Activated CD4-positive, alpha-beta memory T cell treated with anti-CD3 and anti-CD28 coated beads for 36 hours (primary cell): ENCODE measurements at places on chromosomes 2 and 18.

DNA sequence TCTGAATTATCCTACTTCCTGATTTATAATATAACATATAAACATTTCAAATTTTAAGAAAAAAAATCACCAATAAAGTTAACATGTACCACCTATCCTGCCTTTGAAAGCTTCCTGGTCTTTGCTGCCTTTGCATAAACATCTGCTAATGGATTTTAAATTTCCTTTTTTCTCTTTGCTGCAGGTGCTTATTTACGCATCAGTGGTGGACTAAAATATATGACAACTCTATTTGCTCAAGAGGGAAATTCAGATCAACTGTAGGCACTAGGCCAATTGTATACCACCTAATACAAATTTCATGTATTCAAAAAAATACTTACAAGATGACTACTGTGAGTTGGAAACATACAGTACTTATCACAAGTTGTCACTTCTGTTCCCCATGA, 57.2 kb downstream of the RAD51AP2 start:
- no peak for DNase-seq

DNA sequence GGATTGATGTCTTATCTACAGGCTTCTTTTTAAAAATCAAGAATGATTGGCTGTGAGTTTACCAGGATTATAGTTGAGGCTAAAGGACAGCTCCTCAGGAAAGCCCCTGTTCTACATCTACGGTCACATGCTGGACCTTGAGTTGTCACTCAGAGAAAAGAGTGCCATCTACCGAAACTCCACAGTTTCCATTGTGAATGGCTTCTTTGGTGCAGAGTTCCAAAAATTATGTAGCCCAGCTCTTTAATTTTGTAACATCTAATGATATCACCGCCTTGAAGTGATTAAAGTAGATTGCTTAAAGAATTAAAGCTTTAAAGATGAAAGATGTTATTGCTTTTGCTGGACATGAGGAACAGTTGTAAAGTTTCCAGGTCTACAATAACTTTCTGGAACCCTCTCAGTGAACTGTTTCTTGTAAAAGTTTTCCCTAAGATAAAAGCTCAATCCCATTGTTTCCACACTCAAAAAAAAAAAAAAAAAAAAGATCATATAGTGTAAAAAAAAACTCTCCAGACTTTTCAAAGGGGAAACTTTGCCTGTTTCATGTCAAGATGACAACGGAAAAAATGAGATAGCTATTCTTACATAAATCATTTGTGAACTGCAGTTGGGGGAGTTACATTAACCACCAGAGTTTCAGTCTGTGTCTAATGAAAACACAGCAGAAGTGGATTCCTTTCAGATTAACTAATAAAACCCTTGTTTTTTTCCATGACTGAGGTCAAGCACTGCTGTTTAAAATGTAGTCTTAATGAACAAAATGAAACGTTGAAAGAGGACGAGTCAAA, 4.3 kb downstream of the COL3A1 start:
- no peak for DNase-seq

DNA sequence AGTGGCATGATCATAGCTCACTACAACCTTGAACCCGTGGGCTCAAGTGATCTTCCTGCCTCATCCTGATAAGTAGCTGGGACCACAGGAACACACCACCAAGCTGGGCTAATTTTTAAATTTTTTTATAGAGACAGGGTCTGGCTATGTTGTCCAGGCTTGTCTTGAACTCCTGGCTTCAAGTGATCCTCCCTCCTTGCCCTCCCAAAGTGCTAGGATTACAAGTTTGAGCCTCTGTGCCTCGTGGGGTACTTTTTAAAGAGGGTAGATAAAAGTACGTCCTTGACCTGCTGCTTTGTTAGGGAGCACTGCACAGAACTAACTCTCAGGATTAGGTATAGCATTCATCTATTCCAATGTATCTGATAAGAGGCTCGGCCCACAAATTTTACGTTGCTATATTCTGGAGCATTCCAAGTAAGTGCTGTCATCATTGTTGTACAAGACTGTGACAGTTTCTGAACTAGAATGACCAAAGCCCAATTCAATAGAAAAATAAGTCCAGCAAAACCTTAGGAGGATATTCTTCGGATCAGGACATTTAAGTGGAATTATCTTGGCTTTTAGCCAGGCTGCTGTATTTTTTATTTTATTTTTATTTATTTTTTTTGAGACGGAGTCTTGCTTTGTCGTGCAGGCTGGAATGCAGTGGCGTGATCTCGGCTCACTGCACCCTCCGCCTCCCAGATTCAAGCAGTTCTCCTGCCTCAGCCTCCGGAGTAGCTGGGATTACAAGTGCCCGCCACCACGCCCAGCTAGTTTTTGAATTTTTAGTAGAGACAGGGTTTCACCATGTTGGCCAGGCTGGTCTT, 4.1 kb downstream of the MTCL1 start:
- DNase-seq, result no peak

GRCh38 chr2:63654959-63655358, 66.2 kb downstream of the MDH1 start:
- peak; percentile 51 for DNase-seq

DNA sequence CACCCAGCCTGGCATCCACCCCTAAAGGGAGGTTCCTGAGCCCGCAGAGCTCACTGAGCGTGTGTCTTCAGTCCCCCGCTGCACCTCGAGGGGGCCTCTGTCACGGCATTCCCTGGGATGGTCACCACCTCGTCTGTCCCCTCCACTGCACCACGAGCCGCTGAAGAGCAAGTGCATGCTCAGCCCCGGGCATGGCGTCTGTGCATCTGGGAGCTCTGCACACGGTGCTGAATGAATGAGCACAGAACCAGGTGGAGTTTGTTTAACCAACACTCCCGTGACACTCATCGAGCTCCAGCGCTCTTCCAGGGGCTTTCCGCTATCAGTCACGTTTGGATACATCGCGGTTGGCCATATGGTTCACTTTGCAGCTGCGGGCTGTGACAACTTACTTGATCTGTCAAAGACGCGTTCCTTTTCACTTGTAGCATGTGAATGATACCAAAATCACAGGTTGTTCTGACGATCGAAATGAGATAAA, 9.2 kb downstream of the ALLC start:
- no peak for DNase-seq

DNA sequence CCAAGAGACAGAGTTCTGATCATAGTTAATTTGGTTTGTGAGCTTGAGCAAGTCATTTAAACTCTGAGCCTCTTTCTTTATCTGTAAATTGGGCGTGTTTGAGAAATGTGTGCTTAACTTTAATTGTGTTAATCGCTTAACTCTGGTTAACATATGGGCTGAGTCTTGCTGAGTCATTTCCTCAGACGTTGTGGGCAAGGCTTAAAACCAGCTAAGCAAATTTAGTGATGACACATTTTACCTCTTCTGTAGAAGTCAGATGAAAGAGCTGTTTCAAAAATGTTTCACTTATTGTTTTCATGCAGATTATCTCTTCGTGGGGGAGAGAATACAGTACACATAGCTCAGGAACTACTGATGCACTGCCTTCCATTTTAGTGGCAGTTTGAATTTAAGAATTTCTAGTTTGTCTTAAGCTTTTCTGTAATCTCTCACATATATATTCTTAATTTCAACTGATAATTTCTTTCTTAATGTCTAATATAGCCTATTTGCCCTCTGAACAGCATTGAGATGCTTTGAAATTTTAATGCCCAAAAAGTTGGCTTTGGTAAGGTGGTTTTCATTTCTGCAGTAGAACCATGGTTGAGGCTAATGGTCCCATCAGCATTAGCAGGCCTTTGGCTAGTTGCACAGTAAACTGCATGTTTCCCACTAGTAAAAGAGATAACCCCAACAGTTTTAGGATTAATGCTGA, 34.9 kb downstream of the RAB10 start:
- DNase-seq, result peak; percentile 76

GRCh38 chr2:196142825-196143224, 28.6 kb downstream of the STK17B start:
- no peak for DNase-seq

- no peak for DNase-seq
Measured at GRCh38 chr18:63336366-63337099, 17.0 kb upstream of the BCL2 start.

GRCh38 chr2:43223521-43224001, 2.8 kb downstream of the ZFP36L2 start:
- no peak for DNase-seq

DNA sequence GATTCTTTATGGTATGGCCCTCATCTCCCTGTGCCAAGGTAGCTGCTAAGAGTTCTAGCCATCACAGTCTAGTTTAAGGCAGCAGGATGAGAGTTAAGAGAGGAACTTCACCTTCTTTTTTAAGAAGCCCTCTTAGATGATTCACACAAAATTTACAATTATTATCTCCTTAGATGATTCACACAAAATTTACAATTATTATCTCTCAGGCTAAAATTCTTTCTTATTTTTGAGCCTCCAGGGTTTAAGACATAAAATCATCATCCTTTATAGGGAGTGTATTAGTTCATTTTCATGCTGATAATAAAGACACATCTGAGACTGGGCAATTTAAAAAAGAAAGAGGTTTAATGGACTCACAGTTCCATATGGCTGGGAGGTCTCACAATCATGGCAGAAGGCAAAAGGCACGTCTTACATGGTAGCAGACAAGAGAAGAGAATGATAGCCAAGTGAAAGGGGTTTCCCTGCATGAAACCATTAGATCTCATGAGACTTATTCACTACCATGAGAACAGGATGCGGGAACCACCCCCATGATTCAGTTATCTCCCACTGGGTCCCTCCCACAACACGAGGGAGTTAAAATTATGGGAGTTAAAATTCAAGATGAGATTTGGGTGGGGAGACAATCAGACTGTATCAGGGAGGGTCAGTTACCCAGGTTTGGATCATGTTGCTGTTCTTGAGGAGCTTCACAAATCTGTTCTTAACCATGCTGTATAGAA, 133.0 kb upstream of the MYO3B start:
- DNase-seq, result no peak

GRCh38 chr18:3002732-3003131, 10.2 kb downstream of the LPIN2 start:
- no peak for DNase-seq

- no peak for DNase-seq
Measured at GRCh38 chr2:163633291-163633690, 102.5 kb downstream of the FIGN start.

- no peak for DNase-seq
Measured at GRCh38 chr2:112579241-112579640, 5.2 kb upstream of the CHCHD5 start.

GRCh38 chr18:47986620-47987387, 56.3 kb upstream of the SMAD2 start:
- DNase-seq, result no peak

- no peak for DNase-seq
Measured at GRCh38 chr2:96108541-96109360, 7.6 kb downstream of the ADRA2B start.

DNA sequence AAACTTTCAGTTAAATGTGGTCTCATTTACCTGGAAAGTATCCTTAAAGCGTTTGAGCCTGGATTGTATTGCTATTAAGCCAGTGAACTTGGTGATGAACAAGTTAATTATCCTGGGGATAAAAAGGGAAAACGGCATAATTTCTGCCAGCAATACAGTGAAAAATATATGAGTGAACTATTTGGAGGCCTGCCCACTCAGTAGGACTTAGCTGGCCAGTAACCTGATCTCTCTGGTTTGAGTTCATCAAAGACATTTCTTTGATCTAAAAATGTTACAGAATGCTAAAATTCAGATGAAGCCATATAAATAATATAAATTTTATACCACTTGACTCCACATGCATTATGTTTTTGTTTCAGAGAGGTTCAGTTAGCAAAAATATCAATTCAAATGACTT, 241.1 kb upstream of the VWC2L start:
- DNase-seq, result no peak
